ENCODE measurements at places on chromosomes 1 and 21.

DNA sequence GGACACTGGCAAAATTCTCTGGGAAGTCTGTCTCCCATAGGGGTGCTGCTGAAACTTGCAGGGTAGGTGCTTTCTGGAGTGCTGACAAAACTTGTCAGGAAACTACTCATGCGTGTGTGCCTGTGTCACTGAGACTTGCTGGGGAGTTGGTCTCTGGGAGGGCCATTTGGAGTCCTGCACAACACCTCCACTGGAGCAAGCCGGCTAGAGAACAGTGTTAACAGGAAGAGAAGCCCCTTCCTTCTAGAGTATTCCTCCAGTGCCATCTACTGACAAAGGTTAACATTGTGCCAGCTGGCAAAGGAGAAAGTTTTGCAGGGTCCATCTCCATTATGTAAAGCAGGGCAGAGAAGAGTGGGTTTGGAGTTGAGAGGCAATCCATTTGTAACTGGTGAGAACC lies 30.0 kb downstream of the ZMYM4 start:
- peak; percentile 45 for DNase-seq

DNA sequence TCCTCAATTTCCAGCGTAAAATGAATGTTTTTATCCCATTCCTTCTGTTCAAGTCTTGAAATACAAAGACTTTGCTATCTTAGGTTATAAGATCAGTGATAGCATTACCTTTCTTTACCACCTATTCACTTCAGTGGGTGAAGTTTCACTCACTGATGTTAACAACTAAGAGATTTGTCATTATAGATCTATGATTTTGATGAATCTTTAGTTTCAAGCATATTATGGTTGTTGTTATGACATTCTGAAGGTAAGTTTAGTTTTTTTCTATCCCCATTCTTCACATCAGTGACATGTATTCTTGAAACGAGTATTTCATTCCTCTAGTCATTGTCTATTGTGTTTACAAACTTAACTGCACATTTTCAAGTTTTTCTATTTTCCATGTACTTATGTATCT lies 182.5 kb downstream of the ATP6V1G3 start:
- no peak for DNase-seq

DNA sequence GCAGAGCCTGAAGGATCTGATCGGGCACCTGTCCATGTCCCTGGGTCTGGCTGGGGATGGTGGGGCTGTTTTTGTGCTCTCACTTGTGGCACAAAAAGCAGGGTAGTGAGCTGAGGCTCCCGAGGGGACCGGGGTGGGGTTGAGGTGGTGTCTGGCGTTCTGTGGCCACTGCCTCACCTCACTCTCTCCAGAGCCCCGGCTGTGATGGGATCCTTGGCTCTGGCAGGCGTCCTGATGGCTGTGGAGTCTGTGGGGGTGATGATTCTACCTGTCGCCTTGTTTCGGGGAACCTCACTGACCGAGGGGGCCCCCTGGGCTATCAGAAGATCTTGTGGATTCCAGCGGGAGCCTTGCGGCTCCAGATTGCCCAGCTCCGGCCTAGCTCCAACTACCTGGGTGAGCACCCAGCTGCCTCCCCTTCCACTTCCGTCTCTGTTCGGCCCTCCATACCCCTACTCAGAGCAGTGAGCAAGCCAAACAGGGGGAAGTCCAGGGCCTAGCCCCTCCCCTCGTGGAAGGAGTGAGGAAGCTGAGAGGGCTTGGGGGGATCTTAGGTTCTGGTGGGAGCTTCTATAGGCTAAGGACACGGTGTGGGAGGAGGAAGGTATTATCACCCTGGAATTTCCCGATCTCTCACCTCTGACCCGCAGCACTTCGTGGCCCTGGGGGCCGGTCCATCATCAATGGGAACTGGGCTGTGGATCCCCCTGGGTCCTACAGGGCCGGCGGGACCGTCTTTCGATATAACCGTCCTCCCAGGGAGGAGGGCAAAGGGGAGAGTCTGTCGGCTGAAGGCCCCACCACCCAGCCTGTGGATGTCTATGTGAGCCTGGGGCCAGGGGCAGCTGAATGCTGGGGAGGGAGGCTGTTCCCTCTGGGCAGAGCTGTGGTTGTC lies 7.0 kb downstream of the ADAMTSL4 start:
- DNase-seq, result peak; percentile 60

DNA sequence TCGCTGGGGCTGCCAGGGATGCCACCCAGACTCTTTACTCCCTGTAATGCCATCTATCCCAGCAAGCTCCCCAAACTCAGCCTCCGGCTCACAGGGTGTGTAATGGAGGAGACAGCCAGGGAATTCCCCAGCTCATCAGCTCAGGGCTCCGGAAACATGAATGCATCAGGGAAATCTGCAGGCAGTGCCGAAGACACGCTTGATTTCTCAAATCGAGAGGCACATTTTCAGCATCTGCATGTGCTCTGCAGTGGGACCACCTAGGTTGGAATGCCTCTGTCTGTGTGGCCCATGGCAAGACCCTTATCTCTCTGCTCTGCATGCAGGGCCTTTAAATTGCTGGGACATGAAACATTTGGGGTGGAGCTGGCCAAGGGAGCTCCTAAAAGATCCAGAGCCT lies 170.1 kb downstream of the TRABD2B start:
- no peak for DNase-seq

- no peak for DNase-seq
These were observed 37.2 kb upstream of the DDAH1 start for GRCh38 chr1:85502171-85502570.

Measured in ecto neural progenitor cell (in vitro differentiated cells).